ENCODE measurements at places on chromosomes 5 and 9.

- DNase-seq: no peak
These were observed 146.4 kb downstream of the GABRB2 start for GRCh38 chr5:161399996-161400562.

- no peak for DNase-seq
These were observed 36.8 kb downstream of the ELL2 start for GRCh38 chr5:95924720-95925377.

GRCh38 chr9:136965771-136966484 is 11.4 kb upstream of the PTGDS start:
- peak; percentile 71 for DNase-seq

GRCh38 chr9:121841771-121842611 is 190.6 kb downstream of the DAB2IP start:
- no peak for DNase-seq

GRCh38 chr9:137924761-137925369 is 47.3 kb downstream of the CACNA1B start:
- DNase-seq: no peak

GRCh38 chr9:109349421-109349846 is 28.6 kb upstream of the EPB41L4B start:
- no peak for DNase-seq

GRCh38 chr5:153632748-153633290 is 142.3 kb downstream of the GRIA1 start:
- DNase-seq: no peak

GRCh38 chr5:167616043-167616890 is 675.2 kb upstream of the WWC1 start:
- DNase-seq: no peak

DNA sequence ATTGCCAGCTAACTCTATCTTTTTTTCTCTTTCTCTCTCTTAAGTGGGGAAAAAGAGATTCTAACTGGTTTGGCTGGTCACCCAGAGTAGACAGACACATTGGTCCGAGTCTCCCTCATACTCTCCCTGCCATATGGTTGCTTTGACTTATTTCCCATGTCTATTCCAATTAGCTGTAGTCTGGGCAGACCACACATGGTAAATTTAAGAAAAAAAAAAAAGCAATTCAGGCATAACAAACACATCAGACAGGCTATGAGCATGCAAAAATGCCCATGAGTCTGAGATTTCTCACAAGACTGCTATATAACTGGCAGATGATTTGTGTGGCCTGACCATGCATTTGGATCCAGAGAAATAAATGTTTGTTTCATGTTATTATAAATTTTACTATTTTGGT is 110.2 kb upstream of the FGF10 start:
- no peak for DNase-seq

- DNase-seq: no peak
These were observed 65.0 kb downstream of the MLLT3 start for GRCh38 chr9:20557285-20557684.

- no peak for DNase-seq
These were observed 93.7 kb upstream of the IL6ST start for GRCh38 chr5:56088431-56088949.

GRCh38 chr5:27748847-27749246 is 710.5 kb upstream of the CDH9 start:
- DNase-seq: no peak

DNA sequence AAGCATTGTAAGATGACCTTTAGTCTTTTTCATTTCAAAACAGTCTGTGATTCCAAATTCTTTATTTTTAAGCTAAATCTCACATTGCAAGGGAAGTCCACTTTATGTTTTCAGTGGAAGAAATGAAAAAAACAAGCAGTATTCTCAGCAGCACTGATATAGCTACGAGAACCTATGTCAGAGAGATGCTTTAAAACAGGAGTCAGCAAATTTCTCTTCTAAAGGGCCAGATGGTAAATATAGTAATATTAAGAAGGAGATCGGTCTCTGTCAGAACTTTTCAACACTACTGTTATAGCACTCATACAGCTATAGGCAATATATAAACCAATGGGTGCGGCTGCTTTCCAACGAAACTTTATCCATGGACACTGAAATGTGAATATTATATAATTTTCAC is 18.7 kb downstream of the IL31RA start:
- DNase-seq: no peak

GRCh38 chr9:80059979-80060378 is 488.2 kb downstream of the TLE4 start:
- DNase-seq: no peak
